ENCODE measurements at places on chromosomes 4 and X.

DNA sequence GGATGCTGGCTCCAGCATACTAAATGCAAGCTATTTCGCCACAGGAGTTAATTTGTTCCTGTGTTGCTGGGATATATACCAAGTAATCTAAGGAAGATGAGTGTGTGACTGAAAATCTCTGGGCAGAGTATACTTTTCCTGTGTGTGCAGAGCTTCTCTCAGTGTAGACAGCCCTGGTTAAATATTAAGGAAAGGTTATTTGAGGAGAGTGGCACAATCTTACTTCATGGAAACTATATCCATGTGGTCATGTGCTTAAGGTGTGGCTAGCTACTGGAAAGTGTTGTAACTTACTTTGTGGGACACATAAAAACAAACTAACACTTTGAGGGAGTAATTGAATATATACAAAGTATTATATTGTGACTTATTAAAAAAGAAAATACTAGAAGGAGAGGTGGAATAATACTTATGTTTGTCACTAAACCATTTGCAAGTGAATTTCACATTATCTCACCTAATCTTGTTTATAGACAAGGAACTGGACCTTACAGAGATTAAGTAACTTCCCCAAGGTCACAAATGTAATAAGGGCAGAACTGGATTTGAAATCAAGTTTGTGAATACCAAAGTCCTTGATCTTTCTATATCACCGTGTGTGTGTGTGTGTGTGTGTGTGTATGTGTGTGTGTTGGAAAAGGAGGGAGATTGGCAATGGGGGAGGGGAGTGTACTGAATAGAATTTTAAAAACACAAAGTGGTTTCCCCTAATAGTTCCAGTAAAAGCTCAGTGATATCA, 408.2 kb upstream of the NR3C2 start:
- no peak for DNase-seq

GRCh38 chrX:70656304-70656703, 211.7 kb downstream of the DLG3 start:
- DNase-seq: no peak

DNA sequence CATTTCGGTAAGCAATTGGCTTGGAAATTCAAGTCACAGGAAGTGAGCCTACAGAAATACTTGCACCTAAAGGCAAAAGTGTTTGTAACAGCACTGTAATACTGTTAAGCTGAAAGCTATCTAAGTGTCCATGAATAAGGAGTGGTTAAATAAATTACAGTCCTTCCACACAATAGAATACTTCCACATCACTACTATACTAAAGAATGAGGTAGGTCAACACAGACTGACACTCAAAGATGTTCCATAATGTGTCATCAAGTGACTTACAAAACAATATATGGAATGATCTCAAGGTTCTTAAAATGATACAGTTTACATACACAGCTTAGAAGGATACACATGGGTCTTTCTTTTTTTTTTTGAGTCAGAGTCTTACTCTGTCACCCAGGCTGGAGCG, 27.0 kb downstream of the SLC10A6 start:
- no peak for DNase-seq

DNA sequence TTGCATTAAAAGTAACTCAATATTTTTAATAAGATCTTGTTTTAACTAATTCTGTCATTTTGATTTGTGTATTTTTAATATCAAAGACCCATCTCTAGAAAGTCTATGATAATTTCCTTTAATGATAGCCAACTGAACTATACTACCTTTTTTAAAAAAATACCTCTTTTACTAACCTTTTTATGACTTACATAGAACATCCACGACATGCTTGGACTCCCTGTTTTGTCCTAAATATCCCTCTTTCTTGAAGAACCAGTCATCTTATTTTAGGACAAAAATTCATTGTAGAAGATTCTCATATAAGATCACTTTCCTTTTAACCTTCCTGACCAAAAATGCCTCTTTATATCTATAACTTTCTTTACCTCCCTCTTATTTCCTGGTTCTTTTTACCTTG, 76.8 kb upstream of the GC start:
- DNase-seq: no peak

- DNase-seq: no peak
Observed at GRCh38 chr4:687971-688853, 739 bp downstream of the SLC49A3 start.

- peak; percentile 44 for DNase-seq
Observed at GRCh38 chr4:187128976-187129375, 405.3 kb upstream of the FAT1 start.

DNA sequence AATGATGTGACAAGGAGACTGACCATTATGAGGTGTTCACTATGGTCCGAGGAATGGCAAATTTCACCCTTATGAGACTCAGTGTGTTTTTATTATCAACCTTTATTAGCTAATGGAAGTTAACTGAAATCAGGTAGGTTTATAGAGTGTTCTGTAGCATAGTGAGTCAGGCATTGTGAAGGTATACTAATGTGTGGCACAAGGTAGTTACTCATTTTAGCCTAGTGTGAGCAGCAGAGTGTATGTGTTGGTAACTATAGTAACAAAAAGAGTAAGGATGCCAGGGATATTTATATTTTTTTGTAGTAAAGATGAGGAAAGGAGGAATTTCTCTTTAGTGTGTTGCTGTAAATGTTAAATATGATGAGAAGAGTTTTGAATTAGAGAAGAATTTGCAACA, 12.0 kb downstream of the PDLIM5 start:
- no peak for DNase-seq

- DNase-seq: no peak
Observed at GRCh38 chr4:112940336-112940735, 109.1 kb upstream of the ANK2 start.

DNA sequence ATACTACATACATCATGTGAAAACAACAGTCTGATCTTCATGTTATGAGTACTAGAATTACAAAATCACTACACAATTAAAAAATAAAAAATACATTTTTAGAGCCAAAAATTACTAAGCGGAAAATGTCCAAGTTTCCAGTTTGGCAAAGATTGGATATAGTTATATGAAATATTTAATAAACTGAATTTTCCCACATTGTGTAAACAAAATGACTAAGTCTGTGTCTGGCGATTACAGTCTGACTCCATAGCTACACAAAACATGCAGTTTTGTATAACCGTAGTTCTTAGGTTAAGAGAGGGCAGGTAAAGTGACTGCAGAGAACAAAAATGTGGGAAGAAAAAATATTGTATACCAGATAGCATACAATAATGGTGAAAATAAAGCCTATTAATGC, 59.2 kb upstream of the TMEM47 start:
- DNase-seq: peak; percentile 1

GRCh38 chrX:13649838-13650237, 3.1 kb upstream of the TCEANC start:
- peak; percentile 42 for DNase-seq

- no peak for DNase-seq
Observed at GRCh38 chrX:122238801-122239200, 945.3 kb upstream of the GRIA3 start.

- no peak for DNase-seq
Observed at GRCh38 chr4:74202062-74202586, 44.2 kb downstream of the MTHFD2L start.

DNA sequence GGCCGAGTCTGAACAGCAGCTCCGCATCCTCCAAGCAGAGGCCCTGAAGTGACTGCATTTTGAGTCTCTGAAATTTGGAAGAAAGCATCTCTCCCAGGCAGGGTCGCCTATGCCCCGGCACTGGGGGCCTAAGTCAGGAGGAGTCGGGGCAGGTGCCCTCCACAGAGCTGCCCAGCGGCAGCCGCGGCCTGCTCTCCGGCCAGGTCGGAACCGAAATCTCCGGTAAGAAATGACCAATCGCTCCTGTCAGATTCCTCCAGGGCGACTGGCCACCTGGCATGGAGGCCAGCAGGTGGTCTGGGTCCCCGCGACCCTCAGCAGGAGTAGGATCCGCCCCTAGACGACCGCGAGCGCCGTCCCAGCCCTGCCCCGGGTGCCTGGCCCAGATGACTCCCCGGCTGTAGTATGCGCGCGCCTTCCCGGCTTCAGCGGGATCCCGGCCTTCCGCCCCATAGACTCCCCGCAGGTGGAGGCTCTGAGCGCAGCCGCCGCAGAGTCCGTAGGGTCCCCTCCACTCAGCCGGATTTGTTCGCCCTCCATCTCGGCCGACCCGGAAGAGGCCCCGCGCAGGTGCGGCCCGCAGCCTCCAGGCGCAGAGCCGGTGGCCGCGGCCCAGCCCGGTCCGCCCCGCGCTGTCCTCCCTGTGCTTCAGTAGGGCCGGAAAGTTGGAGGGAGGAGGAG, 1.5 kb downstream of the NKX1-1 start:
- no peak for DNase-seq

DNA sequence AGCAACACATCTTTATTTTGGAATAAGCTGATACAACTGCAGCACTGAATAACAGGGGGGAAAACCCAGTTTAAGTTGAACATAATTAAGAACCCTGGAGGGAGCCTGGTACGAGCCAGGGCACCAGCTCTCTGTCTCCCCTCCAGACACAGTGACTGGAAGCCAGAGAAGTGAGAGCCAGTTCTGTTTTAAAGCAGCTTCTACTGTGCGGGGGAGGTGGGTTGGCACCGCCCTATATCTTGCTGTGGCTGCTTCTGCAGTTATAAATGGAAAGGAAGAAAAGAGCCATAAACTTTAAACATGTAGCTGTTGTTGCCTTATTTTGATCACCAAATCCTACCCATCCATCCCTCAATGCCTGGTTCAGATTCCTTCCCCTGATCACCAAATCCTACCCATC, 207.9 kb upstream of the ANXA3 start:
- DNase-seq: no peak

DNA sequence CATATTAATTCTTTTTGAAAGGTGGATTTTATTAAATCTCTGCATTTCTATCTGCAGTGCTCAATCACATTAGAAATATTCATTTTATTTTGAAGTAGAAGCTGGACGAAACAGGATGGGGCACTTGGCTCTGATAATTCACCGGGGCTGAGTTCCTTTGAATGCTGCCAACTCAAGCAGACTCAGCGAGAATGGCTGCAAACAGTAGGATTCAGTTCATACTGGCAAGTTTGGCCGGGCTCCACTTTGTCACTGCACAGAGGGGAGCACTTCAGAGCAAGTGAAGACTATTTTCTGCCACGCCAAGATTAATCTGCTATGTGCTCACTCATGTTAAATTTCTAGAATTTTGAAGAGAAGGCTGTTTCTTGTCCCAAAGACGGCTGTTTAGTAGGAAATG, 30.7 kb upstream of the KLHL8 start:
- peak; percentile 57 for DNase-seq

GRCh38 chrX:47507153-47507867, 24.3 kb upstream of the ZNF41 start:
- no peak for DNase-seq

- DNase-seq: no peak
Observed at GRCh38 chr4:48815483-48815882, 15.4 kb upstream of the OCIAD1 start.

DNA sequence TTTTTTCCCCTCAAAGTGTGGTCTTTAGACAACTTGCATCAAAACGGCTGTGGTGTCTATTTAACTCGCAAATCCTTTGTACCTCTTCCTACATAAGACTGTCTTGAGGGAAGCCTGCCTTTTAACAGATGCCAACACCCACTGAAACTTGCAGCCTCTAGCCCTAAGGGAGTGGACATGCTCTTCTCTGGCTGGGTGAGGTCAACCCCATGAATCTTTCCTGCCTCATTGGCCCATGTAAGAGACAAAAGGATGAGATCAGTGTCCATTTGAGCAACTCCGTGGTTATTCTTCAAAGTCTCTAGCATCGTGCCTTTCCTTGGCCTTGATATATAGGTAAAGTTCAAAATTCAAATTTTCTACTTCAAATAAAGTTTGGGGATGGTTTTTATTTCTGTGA, 134.7 kb downstream of the SHROOM3 start:
- no peak for DNase-seq

DNA sequence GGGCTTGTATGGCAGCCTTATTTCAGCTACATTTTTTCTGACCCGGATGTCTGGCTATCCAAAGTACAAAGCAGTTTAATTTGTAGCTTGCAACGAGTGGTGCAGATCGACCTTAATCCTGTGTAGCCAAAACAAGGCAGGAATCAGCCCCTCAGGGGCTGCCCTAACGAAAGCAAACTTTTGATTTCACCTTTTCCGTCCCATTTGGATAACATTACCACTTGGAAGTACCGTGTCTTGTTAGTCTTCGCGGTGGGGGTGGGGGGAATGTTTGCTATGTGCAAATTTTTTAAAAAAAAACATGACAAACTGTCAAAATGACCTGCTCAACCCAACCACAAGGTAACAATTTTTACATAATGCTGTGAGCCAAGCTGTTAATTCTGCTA, 766 bp upstream of the DNAJB14 start:
- DNase-seq: no peak

GRCh38 chr4:156934259-156934635, 37.4 kb downstream of the PDGFC start:
- DNase-seq: no peak

DNA sequence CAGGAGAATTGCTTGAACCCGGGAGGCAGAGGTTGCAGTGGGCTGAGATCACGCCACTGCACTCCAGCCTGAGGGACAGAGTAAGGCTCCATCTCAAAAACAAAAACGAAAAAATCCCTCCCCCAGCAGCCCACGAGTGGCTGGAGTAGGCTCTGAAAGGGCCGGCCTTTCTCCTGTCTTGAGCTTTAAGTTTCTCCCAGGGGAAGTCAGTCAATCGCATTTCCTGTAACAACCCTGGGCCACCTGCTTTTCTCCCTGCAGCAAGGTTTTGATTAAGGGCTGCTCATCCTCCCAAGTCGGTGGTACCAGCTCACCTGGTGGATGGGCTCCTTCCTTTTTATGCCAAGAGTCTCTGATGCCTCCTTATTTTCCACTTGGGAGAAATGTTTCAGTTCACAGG, 2.0 kb upstream of the NYX start:
- no peak for DNase-seq

DNA sequence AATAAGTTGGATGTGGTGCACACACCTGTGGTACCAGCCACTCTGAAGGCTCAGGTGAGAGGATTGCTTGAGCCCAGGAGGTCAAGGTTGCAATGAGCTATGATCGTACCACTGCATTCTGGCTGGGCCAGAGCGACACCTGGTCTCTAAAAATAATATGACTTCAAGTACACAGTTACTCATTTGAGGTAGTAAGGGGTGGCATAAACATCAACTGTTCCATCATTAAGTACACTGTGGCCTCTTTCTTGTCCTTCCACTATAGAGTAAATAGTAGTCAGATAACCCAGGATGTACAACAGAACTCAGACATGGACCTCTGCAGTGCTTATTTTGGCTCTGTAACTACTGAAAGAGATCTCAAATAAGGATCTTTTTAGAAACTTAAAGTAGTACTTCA, 10.6 kb downstream of the FAM9B start:
- DNase-seq: no peak

GRCh38 chr4:8329560-8329858, 60.0 kb downstream of the HTRA3 start:
- no peak for DNase-seq
